ENCODE measurements at places on chromosomes 13 and 19.

- DNase-seq, result no peak
These were observed 740 bp downstream of the ELAVL3 start for GRCh38 chr19:11479898-11480714.

GRCh38 chr19:10086591-10087192, 575 bp downstream of the SHFL start:
- no peak for DNase-seq

DNA sequence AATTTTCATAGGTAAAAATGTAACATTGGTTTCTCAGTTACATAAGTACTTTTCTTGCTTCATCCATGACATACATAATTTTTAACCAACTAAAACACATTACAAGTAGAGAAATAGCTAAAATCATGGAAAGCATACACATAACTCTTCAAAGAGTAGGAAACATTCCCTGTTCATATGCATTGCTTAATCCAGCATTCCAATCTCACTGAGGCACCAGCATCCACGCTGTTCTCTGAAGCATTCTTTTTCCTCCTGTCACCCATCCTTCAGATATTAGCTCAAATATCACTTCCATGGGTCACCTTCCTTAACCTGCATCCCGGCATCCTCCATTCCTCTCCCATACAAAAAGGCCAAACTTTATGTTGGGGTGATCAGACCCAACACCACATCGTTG, 79.1 kb downstream of the ZNF254 start:
- DNase-seq, result no peak

GRCh38 chr19:18418029-18418482, 1.1 kb upstream of the SSBP4 start:
- DNase-seq, result peak; percentile 49

- no peak for DNase-seq
These were observed 200.9 kb upstream of the RFC3 start for GRCh38 chr13:33617055-33617454.

DNA sequence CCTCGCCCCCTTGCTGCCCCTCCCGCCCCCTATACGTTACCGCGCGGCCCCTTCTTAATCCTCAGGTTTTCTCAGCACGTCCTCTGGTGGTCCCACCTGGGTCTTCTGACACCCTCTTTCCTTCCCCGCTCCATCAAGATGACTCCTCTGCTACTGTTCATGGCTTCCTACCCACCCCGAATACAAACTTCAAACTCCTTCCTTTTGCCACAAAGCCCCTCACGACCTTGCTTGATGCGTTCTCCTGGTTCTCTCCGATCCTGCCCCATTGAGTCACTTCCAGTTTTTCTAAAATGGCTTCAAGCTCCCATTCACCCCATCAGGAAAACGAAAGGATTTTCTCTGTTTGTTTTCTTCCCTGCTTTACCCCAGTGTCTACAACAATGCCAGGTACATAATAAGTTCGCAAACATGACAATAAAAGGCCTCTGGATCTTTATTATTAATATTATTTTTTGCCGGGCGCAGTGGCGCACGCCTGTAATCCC, 734 bp upstream of the SERTAD3 start:
- DNase-seq, result no peak

GRCh38 chr13:22143671-22144070, 472.8 kb downstream of the FGF9 start:
- no peak for DNase-seq

DNA sequence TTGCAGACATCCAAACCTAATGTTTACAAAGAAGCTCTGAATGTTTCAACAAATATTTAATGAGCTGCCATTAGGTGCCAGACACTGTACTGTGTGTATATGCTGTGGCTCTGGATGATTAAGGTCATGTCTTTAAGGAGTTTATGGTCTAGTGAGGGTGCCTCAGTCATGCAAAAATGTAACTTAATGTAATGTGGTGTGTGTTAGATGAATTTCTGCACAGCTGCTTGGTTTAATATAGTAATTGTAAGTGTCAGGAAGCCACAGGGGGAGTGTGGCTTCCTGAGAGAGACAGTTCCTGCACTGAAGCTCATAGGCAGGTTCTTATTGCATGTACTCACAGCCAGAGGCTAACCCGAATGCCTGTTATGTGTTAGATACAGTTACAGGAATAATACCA, 43.3 kb downstream of the SPATA13 start:
- DNase-seq, result no peak

- no peak for DNase-seq
These were observed 36.6 kb downstream of the PDS5B start for GRCh38 chr13:32622827-32623226.

DNA sequence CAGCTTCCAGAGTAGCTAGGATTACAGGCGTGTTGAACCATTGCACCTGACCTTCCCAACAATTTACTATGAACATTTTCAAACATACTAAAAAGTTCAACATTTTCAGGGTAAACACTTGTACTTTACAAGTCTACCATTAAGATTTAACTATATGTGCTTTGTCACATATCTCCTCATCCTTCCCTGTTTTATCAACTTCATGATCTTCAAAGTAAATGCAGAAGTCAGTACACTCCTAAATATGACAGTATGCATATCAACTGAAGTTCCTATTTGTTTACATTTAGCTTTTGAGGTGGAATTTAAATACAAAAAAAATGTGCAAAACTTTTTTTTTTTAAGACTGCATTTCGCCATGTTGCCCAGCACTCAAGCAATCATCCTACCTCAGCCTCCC, 18.5 kb downstream of the LNX2 start:
- DNase-seq, result no peak

DNA sequence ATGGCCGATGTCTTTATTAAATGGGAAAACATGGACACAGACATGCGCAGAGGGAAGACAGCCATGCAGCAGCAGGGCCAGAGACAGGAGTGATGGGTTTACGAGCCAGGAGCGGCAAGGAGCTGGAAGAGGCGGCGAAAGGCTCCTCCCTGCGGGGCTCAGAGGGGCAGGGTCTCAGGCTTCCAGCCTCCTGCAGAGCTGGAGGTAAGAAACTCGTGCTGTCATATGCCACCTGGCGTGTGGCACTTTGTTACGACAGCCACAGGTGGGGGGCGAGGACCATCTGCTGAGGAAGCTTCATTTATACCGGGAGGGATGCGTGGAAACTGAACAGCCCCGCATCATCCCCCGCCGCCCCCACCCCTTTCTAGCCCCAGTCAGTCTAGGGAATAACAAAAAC, 52.0 kb upstream of the SPACA7 start:
- no peak for DNase-seq

GRCh38 chr13:99133230-99133629, 67.4 kb upstream of the UBAC2 start:
- no peak for DNase-seq

DNA sequence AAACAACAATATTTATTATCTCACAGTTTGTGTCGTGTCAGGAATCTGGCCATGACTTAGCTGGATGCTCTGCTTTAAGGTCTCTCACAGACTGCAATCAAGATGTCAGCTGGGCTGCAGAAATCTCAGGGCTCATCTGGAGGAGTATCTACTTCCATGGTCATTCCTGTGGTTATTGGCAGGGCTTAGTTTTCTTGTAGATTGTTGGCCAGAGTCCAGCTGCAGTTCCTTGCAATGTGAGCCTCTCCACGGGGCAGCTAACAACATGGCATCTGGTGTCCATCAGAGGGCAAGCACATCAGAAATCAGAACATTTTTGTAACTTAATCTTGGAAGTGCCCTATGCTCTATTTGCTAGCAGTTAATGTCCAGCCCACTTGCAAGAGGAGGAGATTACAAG, 45.7 kb upstream of the TDRD3 start:
- DNase-seq, result no peak

Data from Ammon's horn (tissue), 1 donor.